ENCODE measurements at places on chromosomes 13 and 19.

DNA sequence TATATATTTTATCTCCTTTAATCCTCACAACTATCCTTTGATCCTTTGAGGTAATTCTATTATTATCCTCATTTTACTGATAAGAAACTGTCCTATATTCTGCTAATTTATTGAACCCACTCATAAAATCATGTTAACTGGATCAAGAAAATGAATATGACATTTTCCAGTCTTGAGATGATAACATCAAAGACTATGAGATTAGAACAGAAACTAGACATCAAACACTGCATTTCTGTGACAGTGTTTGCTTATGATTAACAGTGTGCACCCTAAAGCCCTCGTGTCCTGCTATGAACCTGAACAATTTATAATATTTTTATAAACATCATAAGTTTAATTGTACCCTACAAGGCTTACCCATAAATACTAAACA, 96.3 kb downstream of the TBC1D4 start:
- DNase-seq = no peak

DNA sequence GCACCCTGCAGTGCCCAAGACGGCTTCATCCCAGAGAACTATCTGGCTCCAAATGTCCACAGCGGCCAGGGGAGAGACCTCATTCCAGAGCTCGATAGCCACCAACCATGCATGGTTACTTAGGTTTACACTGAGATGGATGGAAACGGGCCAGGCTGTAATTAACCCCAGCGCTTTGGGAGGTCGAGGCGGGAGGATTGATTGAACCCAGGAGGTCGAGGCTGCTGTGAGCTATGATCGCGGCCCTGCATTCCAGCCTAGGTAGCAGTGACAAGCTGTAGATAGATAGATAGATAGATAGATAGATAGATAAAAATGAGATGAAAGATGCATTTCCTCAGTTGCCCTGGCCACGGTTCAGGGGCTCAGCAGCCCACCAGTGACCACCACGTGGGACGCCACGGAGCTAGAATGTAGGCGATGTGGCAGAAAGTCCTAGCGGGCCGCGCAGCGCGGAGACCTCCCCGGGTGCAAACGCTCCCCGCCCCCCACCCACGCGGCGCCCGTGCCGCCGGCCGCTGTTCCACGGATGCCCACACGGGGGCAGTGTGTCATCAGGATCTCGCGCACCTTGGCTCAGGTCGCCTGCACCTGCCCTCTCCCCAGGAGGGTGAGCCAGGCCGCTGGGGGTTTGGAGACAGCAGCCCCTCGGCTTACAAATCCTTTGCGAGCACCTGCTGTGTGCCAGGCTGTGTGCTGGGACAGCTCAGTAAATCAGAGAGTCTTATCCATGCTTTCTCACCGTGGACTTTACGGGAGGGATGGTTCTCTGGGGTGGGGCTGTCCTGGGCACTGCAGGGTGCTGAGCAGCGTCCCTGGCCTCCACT, 13.5 kb upstream of the TLE5 start:
- no peak for DNase-seq

- DNase-seq = no peak
These were observed 2.2 kb downstream of the YJEFN3 start for GRCh38 chr19:19530889-19531288.

DNA sequence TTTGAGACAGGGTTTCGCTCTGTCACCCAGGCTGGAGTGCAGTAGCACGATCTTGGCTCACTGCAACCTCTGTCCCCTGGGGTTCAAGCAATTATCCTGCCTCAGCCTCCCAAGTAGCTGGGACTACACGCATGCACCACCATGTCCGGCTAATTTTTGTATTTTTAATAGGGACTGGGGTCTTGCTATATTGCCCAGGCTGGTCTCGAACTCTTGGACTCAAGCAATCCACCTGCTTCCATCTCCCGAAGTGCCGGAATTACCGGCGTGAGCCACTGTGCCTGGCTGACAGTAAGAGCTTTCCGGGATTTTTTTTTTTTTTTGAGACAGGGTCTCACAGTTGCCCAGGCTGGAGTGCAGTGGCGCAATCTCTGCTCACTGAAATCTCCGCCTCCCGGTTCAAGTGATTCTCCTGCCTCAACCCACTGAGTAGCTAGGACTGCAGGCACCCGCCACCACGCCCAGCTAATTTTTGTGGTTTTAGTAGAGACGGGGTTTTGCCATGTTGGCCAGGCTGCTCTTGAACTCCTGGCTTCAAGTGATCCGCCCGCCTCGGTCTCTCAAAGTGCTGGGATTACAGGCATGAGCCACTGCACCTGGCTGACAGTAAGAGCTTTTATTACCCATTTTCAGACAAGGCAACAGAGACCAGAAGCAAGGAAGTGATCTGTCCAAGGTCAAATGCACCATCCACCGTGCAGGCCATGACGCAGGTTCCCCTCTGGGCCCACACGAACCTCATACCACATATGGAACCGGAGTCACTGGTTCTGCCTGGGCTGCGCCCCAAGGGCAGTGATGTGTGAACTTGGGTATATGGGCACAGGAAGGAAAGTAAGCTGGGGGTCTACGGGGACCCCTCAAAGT, 21.0 kb downstream of the RFX1 start:
- no peak for DNase-seq

DNA sequence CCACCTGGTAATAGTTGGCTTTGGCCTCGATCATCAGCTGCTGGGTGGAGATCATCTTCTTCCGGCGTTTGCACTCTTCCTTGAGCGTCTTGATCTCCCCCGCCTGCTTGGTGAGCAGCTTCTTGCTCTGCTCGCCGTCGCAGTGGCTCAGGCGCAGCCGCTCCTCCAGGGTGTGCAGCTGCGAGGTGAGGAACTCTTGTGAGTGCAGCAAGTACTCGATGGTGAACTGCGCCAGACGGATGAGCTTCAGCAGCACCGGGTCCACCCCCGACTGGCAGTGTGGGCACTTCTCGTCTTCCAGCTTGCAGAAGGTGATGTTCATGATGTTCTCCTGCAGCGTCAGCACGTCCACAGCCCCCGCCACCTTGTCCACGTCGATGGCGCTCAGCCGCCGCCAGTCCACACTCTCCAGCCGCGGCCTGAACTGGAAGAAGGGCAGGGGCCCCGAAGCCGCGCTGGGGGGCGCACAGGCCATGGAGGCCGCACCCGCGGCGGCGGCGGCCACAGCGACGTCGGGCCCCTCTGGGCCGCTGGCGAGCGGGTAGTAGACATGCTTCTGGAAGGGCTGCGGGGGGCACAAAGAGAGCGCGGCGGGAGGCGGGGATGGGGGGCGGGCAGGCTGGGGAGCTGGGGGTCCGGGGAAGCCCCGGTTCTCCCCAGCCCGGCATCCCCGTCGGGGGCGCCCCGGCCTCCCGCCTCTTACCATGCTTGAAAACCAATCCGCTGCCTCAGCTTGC, 3.0 kb downstream of the DZIP1 start:
- DNase-seq = no peak

DNA sequence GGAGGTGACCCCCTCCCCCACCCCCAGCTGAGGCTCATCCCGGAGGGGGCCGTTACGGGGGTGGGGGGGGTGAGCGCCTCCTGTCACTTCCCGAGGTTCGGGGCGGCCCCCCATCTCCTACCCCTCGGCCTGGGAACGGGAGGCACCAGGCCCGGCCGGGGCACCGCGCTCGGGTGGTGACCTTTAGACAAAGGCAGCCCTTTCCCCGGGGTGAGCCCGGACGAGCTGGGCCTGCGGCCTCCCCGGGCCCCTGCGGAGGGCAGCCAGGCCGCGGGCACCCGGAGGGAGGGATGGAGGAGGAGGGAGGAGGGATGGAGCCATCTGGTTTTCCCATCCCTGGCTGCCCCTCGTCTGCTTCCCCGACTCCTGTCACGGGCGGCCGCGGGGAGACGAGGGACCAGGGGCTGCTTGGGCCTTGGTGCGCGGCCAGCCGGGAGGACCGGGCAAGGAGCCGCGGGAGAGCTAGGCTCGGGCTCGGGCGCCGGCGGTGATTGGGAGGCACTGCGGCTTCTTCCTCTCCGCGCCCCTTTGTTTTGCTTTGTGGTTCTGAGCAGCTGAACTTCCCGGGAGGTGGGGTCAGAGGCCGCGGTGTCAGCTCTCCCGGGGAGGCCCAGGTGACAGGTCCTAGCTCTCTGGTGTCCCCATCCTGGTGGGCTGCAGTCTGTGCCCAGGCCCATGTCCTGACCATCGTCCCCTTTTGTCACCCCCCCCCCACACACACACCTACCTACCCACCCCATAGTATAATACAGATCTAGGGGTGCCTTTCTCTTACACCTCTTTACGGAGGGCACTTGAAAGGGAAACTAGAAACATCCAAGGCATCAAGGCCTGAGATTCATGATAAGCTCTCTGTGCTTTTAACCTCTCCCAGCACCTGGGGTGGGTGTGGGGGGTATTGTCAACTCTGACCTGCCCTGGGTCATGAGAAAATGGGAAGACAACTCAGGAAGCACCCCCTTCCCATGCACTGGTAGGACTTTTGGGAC, 1.3 kb downstream of the BICRA start:
- DNase-seq = no peak

DNA sequence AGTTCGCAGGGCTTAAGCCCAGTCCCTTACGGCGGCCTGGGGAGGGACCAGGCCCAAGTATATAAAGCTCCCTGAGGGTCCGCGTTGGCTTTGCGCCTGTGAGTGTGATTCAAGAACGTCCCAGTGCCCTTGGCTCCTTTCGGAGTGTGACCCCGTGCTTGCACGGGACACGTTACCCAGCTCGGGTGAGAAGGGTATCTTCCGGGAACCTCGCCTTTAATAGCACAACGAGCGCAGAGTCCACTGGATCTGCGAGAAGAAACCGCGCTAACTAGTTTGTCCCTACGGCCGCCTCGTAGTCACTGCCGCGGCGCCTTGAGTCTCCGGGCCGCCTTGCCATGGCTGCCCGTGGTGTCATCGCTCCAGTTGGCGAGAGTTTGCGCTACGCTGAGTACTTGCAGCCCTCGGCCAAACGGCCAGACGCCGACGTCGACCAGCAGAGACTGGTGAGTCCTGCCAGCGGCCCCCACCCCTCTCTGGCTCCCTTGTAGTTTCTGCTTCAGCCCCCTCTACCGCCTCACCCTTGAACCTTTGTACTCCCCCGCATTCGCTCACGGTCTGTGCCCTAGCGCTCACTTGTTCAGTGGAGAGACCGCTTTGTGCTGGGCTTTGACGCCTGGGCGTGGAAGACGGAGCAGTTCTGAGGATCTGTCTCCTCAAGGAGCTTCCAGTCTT, at the start of gene DNAJC15:
Gene DNAJC15, plus strand, starts transcription at position 298 of the 675 bp plus-strand sequence. Its CDS starts 41 bp downstream, at position 339.
- peak; percentile 48 for DNase-seq

DNA sequence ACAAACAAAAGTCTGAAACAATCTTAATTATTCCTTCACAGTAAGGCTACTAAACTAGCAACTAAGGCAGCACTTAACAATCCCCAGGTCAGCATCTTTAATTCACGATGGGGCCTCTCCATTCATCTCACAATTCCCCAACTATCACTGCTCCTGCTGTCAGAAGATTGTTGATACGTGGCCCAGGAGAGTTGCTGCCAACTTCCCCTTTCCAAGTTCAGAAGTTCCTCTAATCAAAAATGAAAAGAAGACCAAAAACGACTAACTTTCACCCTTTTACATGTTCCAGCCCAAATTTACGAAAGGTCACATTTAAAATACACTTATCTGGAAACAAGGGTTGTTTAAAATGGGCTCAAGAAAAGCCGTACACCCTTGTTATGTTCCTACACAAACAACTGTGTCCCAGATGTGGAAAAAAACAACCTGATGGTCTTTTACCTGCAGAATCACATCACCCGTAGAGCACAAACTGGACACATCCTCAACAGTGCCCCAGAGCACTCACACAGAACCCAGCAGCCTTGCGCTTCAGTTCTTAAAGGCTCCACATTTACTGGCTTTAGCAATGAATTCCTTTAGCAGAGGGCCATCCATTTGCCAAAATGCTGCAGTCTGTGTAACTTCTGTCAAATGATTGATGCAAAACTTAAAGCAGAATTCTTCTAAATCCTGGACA, 38.0 kb downstream of the PHF11 start:
- no peak for DNase-seq

- no peak for DNase-seq
These were observed 365.1 kb downstream of the SLC7A1 start for GRCh38 chr13:29230299-29230845.

- DNase-seq = no peak
These were observed 86.5 kb downstream of the PCDH9 start for GRCh38 chr13:67143544-67144115.

DNA sequence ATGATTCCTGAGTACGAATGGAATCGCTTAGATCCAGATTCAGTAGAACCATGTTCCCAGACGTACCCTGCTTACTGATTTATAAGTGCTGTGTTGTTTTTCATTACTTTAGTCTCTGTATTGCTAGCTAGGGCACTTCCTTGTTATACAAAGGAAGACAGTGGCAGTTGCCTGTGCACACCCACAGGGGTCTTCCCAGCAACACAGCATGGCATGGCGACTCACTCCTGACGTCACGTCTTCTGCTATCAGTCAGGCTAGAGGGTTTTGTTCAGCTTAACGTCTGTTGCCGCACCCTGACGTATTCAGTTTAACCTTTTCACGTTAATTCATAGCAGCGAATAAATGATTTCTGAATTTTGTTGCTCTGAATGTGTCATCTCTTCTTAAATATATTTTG, 295.1 kb downstream of the MYO16 start:
- no peak for DNase-seq

GRCh38 chr13:76750126-76750525, 136.1 kb downstream of the KCTD12 start:
- DNase-seq = no peak

- DNase-seq = no peak
These were observed 32.8 kb downstream of the TNFSF13B start for GRCh38 chr13:108302279-108302678.

GRCh38 chr13:27971776-27972477, 2.8 kb upstream of the CDX2 start:
- DNase-seq = no peak

GRCh38 chr13:110388108-110388943, 81.2 kb downstream of the COL4A2 start:
- DNase-seq = no peak

DNA sequence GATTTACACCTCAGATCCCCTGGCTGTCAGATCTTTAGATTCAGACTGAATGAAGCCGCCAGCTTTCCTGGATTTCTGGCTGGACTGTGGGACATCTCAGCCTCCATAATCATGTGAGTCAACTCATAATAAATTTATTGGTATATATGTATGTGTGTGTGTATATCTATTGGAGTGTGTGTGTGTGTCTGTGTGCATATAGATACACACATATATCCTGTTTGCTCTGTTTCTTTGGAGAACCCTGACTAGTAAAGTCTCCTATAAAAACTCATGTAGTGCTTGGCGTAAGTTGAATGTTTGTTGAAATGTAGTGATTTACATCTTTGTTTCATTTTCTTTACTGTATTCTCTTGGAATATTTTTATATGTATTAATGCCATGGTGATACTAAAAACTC, 499.5 kb upstream of the KLF12 start:
- DNase-seq = no peak

DNA sequence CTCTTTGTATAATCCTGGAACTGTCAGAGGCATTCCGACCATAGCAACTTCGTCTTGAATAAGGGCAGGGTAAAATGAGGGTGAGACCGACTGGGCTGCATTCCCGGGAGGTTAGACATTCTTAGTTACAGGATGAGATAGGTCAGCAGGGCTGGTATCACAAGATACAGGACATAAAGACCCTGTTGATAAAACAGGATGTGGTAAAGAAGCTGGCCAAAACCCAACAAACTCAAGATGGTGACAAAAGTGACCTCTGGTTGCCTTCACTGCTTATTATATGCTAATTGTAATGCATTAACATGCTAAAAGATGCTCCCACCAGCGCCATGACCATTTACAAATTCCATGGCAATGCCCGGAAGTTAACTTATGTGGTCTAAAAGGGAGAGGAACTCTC, 27.7 kb upstream of the MBNL2 start:
- DNase-seq = no peak

GRCh38 chr19:57008432-57008831, 111.4 kb upstream of the USP29 start:
- no peak for DNase-seq

All from GOT3 (cell line).